ACHN (cell line): ENCODE measurements at places on chromosomes 16 and 17.

DNA sequence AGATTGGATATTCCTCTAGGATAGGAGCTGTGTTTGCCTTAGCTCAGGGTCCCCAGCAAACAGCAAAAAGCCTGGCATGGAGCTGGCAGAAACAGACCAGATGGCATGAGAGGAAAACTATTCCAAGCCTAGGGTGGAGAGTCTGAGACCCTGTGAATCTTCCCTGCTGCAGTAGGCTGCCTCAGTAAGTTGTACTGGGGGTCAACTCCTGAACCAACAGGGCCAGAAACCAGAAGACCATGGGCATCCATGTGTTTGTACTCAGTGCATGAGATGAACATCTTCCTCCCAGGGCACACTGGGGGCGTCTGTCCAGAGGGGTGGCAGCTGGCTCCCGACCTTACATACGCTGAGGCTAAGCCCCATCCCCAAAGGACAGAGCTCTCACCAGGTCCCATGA lies 214.4 kb downstream of the C16orf78 start:
- DNase-seq, result no peak

DNA sequence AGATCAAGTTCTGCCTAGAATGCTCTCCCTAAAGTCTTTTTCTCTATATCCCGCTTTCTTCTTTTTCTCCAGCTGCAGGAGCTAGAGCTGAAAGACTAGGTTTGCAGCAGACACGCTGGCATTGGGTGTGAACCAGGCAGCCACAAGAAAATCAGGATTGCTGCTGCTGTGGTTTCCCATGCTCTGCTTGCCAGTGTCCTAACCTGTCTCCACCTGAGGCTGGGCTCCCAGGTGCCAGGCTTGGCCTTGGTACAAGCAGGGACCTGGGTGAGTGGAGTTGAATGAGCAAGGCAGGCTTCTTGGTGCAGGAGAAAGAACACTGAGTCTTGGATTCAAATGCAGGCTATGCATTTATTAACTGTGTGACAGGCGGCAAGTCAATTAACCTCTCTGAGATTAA lies 440.3 kb upstream of the MAF start:
- no peak for DNase-seq

- no peak for DNase-seq
These were observed 49.8 kb upstream of the XYLT1 start for GRCh38 chr16:17520561-17520960.

DNA sequence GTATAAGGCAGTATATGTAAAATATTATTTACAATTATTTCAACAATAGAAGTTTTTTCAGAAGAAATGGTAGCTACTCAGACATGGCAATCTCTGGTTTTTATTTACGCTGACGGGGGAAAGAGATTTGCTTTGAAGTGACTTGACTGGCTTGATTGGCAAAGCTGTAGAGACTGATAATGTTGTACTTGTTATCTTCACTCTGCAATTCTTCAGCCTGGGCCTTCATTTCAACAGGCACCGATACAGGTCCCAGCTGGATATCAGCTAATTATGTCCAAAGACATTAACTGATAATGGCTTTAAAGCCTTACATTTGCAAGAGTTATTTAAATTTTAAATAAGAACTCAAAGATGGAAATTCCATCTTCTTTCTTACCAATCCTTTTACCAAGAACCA lies 151.4 kb upstream of the HS3ST3A1 start:
- DNase-seq, result no peak

DNA sequence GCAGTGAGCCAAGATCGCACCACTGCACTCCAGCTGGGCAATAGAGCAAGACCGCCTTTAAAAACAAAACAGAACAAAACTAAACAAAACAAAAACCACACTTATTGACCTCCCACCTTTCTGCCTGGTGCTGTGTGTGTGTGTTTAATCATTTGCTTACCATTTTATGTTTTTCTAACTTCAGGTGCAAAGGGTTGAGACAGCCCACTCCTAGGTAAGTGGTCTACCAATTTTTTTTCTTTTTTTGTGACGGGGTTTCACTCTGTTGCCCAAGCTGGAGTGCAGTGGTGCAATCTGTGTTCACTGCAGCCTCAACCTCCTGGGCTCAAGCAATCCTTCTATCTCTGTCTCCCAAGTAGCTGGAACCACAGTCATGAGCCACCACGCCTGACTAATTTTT lies 65.8 kb downstream of the SALL1 start:
- peak; percentile 8 for DNase-seq

- DNase-seq, result no peak
These were observed 18.7 kb upstream of the ADGRG1 start for GRCh38 chr16:57609541-57610401.

DNA sequence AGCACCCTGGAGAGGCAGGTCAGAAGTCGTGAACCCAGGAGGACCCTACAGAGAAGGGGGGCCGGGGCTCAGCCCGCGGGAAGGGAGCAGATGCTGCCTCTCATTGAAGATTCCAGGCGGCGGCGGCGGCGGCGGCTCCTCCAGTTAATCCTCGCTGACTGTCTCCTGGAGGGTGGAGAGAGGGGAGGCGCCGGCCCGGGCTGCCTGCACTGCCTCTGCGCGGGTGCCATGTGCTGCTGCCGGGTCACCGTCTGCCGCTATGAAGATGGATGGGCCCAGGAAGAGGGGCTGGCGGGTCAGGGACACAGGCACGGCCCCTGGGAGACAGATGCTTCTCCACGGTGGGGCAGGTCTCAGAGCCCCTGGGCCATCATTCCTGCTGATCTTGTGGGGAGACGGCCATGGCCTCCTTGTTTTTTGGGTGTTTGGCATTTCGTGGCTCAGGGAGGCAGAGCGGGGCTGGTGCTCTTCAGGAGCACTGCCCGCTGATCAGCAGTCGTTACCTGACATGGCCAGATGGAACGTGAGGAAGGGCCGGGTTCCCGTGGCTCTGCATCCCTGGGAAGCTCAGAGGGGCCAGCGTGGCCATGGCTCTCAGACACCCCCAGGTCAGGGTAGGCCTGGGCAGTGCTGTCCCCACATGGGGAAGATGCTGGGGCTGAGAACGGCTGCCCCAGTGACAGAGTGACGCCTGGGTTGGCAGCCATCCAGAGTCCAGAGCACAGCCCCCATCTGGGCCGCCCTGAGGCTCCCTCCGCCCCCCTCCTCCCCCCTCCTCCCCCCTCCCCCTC lies 36.1 kb downstream of the GINS2 start:
- DNase-seq, result peak; percentile 24

DNA sequence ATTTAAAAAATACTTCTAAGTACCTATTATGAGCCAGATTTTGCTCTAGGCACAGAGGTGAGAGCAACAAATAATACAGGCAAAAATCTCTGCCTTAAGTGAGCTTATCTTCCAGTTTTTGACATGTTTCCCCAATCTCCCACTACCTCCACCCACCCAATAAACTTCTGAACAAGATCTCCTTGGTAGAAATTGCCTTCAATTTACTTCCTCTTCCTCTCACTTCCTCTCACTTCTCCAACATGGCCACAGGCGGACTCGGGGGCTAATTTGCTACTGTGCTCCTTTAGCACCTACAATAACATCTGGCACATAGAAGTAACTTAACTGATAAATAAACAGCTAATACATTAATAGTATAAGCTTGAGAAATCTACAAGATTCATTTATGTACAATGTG lies 82.6 kb downstream of the CACNG1 start:
- no peak for DNase-seq

- DNase-seq, result peak; percentile 33
These were observed 13.5 kb downstream of the KNOP1 start for GRCh38 chr16:19704321-19705145.

GRCh38 chr17:31843070-31843745 lies 15.8 kb downstream of the COPRS start:
- DNase-seq, result no peak

- DNase-seq, result no peak
These were observed 255.4 kb downstream of the PHKB start for GRCh38 chr16:47716571-47716970.

- DNase-seq, result no peak
These were observed 30.1 kb upstream of the SMURF2 start for GRCh38 chr17:64692187-64692586.

GRCh38 chr16:56190048-56190676 lies 1.1 kb upstream of the GNAO1 start:
- no peak for DNase-seq

GRCh38 chr16:50810241-50810965 lies 68.5 kb downstream of the CYLD start:
- DNase-seq, result no peak

DNA sequence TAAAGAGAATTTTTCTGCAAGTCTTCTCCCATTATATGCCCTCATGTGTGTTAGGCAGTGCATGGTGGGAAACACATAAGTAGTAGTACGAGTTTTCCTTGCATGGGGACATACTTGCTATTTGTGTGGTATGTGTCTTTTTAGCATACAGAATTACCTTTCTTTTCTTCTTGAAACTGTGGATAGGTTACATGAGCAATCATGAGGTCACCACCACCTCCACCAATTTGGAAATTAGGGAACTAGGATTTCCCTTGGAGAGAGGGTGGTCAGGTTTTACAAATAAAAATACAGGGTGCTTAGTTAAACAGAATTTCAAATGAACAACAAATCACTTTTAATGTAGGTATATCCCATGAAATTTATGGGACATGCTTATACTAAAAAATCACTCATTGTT lies 16.3 kb upstream of the AMZ2 start:
- DNase-seq, result no peak

GRCh38 chr17:2058586-2059546 lies 4.0 kb downstream of the HIC1 start:
- no peak for DNase-seq

- DNase-seq, result no peak
These were observed 211.0 kb upstream of the IRX5 start for GRCh38 chr16:54719624-54720023.

DNA sequence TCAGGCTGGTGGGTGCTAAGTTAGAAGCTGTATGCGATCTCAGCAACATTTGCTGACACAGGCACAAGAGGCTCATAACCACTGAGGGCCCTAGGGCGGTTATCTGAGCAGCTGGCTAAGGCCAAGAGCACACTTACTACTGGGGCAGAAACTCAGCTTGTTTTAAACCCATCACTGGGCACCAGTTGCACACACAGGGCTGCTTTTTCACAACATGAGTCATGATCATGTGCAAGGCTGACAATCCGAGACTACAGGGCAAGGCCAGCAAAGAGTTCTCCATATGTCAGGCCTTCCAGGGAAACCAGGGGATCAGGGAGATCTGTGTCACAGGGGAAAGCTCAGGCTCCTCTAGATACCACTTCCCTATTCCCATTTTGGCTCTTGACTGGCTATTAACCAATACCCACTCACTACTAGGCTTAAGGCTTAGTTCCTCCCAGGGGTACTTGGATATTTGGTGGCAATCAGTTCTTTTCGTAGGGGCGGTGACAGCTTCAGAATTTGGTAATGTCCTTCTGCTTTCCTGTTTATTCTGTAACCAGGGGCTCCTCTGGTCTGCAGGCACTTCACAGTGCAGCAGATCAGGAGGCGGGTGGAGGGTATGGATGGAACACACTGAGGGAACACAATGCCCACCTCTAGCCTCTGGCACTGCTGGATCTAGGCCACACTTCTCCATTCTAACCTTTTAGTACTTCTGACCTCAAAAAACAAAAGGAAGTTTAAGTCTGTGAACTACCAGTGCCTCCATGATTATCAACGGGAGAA lies 44.9 kb upstream of the ERN1 start:
- DNase-seq, result peak; percentile 49

GRCh38 chr17:29294580-29294900 lies 592 bp upstream of the NUFIP2 start:
- DNase-seq, result no peak

- DNase-seq, result no peak
These were observed 22.9 kb downstream of the ABR start for GRCh38 chr17:1156864-1157263.

DNA sequence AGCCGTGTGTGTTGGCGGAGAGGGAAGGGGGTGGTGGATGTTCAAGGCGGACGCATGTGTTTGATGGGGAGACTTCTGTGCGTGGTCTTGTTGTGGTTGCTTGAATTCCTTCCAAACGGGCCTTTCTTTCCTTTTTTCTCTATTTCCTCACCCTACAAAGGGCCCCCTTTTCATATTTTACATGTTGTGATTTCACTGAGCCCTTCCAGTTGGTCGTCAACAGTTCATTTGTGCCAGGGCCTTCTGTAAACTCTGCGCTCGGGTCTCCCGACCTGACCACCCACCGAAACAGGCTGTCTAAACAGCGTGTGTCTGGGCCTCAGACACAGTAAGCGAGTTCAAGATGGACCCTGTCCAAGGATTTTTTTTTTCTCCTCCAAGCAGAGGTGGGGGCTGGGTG lies 228.4 kb downstream of the IRF8 start:
- DNase-seq, result no peak

DNA sequence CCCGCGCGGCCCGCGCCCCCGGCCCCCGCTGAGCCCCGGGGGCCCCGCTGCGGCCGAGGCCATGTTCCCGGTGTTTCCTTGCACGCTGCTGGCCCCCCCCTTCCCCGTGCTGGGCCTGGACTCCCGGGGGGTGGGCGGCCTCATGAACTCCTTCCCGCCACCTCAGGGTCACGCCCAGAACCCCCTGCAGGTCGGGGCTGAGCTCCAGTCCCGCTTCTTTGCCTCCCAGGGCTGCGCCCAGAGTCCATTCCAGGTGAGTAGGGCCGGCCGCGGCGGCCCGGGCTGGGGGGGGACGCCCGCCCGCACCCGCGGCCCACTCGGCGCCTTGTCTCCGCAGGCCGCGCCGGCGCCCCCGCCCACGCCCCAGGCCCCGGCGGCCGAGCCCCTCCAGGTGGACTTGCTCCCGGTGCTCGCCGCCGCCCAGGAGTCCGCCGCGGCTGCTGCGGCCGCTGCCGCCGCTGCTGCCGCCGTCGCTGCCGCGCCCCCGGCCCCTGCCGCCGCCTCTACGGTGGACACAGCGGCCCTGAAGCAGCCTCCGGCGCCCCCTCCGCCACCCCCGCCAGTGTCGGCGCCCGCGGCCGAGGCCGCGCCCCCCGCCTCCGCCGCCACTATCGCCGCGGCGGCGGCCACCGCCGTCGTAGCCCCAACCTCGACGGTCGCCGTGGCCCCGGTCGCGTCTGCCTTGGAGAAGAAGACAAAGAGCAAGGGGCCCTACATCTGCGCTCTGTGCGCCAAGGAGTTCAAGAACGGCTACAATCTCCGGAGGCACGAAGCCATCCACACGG lies 504 bp downstream of the MAZ start:
- DNase-seq, result peak; percentile 72

- DNase-seq, result no peak
These were observed 20.1 kb downstream of the CIITA start for GRCh38 chr16:10897134-10897533.

GRCh38 chr16:88398170-88398873 lies 15.6 kb downstream of the ZNF469 start:
- DNase-seq, result no peak

- no peak for DNase-seq
These were observed 13.0 kb downstream of the PCTP start for GRCh38 chr17:55763856-55764255.

DNA sequence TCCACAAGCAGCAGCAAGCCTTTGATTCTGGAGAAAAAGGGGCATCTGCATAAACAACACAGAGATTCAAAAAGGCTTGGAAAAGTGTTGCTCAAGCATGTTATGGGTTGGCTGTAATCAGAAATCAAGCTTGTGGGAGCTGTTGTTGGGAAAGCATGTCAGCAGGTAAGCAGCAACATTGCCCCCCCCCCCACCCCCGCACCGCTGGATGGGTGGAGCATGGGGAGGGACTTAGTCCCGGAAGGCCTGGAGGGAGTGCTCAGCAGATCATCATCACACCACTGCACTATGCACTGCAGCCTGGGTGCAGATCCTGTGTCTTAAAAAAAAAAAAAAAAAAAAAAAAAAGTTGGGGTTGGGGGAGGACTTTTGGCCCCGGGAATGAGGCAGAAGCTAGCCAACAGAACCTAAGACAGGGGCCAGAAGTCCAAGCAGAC lies 16.8 kb upstream of the AKAP1 start:
- DNase-seq, result no peak

- DNase-seq, result no peak
These were observed 37.5 kb downstream of the CHD9 start for GRCh38 chr16:53092284-53092683.
